ENCODE measurements at places on chromosomes 5 and 9. TPM values are rescaled to one million over a fixed set of nuclear protein-coding genes. Genes with fewer than 3 reads are reported as not detected.

Gene HAPLN1
- total RNA-seq, result 0.76 TPM

Gene LPAR1
- 13.7 TPM for total RNA-seq

Gene SEMA5A
- 7.0 TPM for total RNA-seq

Gene GZMA
- total RNA-seq, result not detected

Gene PRRX2
- 2.7 TPM for total RNA-seq

Gene PCDHGA6
- 5.6 TPM for total RNA-seq

Gene DMRT3
- 8.8 TPM for total RNA-seq

Gene SPATA31D4
- total RNA-seq, result not detected

Gene GHR
- total RNA-seq, result 0.49 TPM

Gene SLC23A1
- total RNA-seq, result 0.38 TPM

Gene EPB41L4A
- 8.6 TPM for total RNA-seq

Gene CDH9
- total RNA-seq, result 0.25 TPM

Gene NFIB
- total RNA-seq, result 8.2 TPM

Gene CARD6
- 0.38 TPM for total RNA-seq

Gene STPG3
- total RNA-seq, result not detected

Gene ANKDD1B
- total RNA-seq, result 0.89 TPM

Gene AJM1
- total RNA-seq, result 0.81 TPM

Gene MAMDC2
- total RNA-seq, result 12.4 TPM

Gene MYMK
- not detected for total RNA-seq

Gene PROB1
- 3.1 TPM for total RNA-seq

Gene ITGA2
- total RNA-seq, result 3.8 TPM

Gene CNTLN
- total RNA-seq, result 4.2 TPM

Gene ABL1
- total RNA-seq, result 64.4 TPM

Gene PSMD5
- total RNA-seq, result 26.6 TPM

All from mesangial cell (primary cell).